Cardiac septum (tissue), 1 donor: ENCODE measurements at places on chromosomes 2 and 18. TPM values are rescaled to one million over a fixed set of nuclear protein-coding genes. Genes with fewer than 3 reads are reported as not detected.

ITGA4 gene
- total RNA-seq = 3.4 TPM

ASB18 gene
- 44.4 TPM for total RNA-seq

PCARE gene
- total RNA-seq = 0.11 TPM

PROC gene
- not detected for total RNA-seq
